ENCODE measurements at places on chromosomes 13 and 19. TPM values are rescaled to one million over a fixed set of nuclear protein-coding genes. Genes with fewer than 3 reads are reported as not detected.
A peak's percentile ranks its signal among the peaks of the same experiment; 100 is the strongest.

- peaks cover 22% of the 10 kb centered on the region for H3K4me1 ChIP-seq
- peak overlapping the region; percentile 93 for H3K4me3 ChIP-seq
- H3K27ac ChIP-seq = no peak overlapping the region
- peaks cover 22% of the 10 kb centered on the region for H3K36me3 ChIP-seq
These were observed 618 bp downstream of the TMEM38A start for GRCh38 chr19:16661480-16662034.

DNA sequence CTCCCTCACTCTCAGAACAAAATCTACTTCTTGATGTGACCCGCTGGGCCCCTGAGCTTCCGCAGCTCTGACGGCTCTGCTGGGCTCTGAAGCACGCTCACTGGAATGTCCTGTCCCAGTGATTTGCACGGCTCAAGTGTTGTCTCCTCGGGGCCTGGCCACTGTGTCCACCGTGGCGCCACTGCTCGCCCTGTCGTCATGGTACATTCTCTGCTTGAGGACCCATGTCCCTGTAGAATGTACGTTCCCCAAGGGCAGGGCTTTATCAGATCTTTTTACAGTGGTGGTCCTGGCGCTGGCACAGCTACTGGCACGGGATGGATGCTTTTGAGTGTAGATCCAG, 12.1 kb downstream of the KLHL26 start:
- peak overlapping the region; percentile 54 for H3K4me3 ChIP-seq
- DNase-seq = peak; percentile 66
- peak overlapping the region; percentile 100 for H3K27ac ChIP-seq

GRCh38 chr19:48290771-48291488, 21.0 kb downstream of the ZNF114 start:
- H3K27me3 ChIP-seq = no peaks in the 10 kb centered on the region
- H3K4me1 ChIP-seq = peaks cover 17% of the 10 kb centered on the region
- peak overlapping the region; percentile 71 for H3K4me3 ChIP-seq
- no peak overlapping the region for H3K27ac ChIP-seq
- peak; percentile 94 for DNase-seq

DACH1 gene
- not detected for total RNA-seq

PSMD8 gene
- 285 TPM for total RNA-seq

DNA sequence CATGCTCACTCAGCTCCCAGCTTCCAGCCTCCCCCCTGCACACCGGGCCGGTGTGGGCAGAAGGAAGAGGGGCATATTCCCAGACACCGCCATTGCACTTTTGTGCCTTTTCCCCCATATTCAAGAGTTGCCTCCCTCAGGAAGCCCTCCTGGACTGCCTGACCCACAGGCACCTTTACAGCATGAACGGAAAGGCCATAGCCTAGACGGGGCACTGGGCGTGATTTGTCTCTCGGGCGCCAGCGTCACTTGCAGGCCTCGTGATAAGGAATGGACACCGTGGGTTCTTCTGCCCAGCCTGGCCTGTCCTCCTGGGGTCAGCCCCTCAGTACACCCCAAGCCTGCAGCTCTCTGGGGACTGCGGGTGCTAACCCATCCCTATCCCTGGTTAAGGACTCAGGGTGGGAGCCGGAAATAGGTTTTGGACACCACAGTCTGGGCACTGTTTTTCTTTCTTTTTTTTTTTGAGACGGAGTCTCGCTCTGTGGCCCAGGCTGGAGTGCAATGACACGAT, 933 bp upstream of the UQCR11 start:
- H3K36me3 ChIP-seq = peaks cover 2% of the 10 kb centered on the region
- peak; percentile 90 for DNase-seq
- H3K27ac ChIP-seq = peak overlapping the region; percentile 95
- peaks cover 15% of the 10 kb centered on the region for H3K4me1 ChIP-seq
- H3K4me3 ChIP-seq = peak overlapping the region; percentile 96

DNA sequence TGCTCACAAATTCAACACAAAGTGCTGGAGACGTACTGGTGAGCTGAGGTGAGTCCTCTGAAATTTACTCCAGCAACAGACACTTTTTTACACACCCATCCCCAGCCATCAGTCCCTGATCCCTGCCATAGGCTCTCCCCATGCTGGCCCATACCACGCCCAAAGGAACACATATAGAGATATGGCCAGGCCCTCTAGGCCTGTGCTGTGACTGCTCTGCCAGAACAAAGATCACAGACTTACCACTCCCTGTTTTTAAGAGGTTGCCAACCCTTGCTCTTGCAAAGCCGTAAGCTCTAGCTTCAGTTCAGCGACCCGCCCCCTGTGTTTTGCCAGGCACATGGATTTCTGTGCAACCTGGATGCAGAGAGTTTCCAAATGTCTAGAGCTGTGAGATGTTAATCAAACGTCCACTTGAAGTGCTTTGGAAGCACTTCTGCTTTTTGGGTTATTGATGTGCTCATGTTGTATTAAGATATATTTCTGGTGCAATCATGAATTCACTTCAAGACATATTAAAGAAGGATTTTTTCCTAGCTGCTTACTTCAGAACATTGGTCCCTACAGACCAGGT, 59.7 kb downstream of the DLEU7 start:
- no peaks in the 10 kb centered on the region for H3K36me3 ChIP-seq
- no peak overlapping the region for H3K4me3 ChIP-seq
- no peaks in the 10 kb centered on the region for H3K27me3 ChIP-seq

SIGLEC12 gene
- total RNA-seq = under 0.01 TPM

N4BP2L2 gene
- 178 TPM for total RNA-seq

TMEM150B gene
- 0.29 TPM for total RNA-seq

DNA sequence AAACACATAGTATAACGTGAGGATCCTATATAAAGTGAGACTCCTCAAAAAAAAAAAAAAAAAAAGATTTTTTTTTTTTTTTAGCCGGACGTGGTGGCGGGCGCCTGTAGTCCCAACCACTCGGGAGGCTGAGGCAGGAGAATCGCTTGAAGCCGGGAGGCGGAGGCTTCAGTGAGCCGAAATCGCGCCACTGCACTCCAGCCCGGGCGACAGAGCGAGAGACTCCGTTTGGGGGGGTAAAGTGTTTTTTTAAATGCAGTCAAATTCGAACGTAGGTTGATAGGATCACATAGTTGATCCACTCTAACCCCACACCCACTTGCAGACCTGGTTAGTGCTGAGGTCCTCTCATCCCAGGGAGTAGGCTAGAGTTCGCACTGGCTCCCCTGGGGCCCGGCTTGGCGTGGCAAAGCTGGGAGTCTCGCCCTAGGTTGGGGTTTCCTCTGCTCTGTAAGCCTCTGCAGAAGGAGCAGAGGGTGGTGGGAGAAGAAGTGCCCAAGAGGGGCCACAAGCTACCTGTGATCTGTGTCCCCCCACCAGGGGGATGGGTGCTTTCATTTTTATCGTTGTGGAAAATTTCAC, 6.5 kb downstream of the RNF225 start:
- no peaks in the 10 kb centered on the region for H3K36me3 ChIP-seq
- peak; percentile 84 for DNase-seq
- H3K4me3 ChIP-seq = peak overlapping the region; percentile 76
- H3K27me3 ChIP-seq = peaks cover 4% of the 10 kb centered on the region
- H3K4me1 ChIP-seq = peaks cover 12% of the 10 kb centered on the region

KLK7 gene
- total RNA-seq = not detected

GRCh38 chr19:55487924-55488687, at the start of gene SSC5D:
Gene SSC5D, plus strand, starts transcription at chr19:55488436. Its CDS starts 154 bp downstream, at chr19:55488590.
- DNase-seq = peak; percentile 98
- H3K27me3 ChIP-seq = no peaks in the 10 kb centered on the region
- H3K27ac ChIP-seq = peak within 1 kb of the TSS; percentile 99
- peaks cover 52% of the 10 kb centered on the region for H3K4me1 ChIP-seq
- H3K4me3 ChIP-seq = peak within 1 kb of the TSS; percentile 64

GRCh38 chr19:5828661-5829566, 10.6 kb downstream of the FUT6 start:
- DNase-seq = peak; percentile 87
- no peaks in the 10 kb centered on the region for H3K36me3 ChIP-seq
- peak overlapping the region; percentile 77 for H3K4me3 ChIP-seq
- peaks cover 20% of the 10 kb centered on the region for H3K27me3 ChIP-seq

AMER2 gene
- total RNA-seq = not detected

NLRP5 gene
- not detected for total RNA-seq

APC2 gene
- total RNA-seq = 0.29 TPM

DNA sequence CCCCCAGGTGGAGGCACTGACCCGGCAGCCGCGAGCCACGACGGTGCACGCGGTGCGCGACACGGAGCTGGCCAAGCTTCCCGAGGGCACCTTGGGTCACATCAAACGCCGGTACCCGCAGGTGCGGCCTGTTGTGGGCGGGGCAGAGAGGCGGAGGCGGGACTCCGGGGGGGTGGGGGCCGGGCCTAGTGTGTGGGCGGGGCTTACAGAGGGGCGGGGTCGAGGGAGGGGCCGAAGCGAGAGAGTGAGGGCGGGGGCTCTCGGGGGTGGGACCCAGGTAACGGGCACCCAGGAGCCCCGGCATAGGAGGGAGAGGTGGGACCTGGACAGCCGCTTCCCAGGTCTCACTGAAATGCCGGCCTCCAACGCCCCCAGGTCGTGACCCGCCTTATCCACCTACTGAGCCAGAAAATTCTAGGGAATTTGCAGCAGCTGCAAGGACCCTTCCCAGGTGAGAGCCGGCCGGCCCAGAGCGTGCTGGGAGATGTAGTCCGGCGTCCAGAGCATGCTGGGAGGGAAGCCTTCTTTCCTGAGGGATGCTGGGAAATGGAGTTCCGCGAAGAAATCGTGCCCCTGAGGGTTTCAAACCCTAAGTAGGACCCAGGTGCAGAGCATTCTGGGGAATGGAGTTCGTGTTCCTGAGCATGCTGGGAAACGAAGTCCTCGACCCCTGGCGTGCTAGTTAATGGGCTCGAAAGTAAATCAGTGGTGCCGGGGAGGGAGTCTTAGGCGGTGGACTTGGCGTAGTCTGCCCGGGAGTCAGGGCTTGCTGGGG, 15.7 kb downstream of the PNPLA6 start:
- no peak overlapping the region for H3K27ac ChIP-seq
- H3K36me3 ChIP-seq = peaks cover 16% of the 10 kb centered on the region
- H3K4me3 ChIP-seq = no peak overlapping the region
- H3K4me1 ChIP-seq = no peaks in the 10 kb centered on the region

DNA sequence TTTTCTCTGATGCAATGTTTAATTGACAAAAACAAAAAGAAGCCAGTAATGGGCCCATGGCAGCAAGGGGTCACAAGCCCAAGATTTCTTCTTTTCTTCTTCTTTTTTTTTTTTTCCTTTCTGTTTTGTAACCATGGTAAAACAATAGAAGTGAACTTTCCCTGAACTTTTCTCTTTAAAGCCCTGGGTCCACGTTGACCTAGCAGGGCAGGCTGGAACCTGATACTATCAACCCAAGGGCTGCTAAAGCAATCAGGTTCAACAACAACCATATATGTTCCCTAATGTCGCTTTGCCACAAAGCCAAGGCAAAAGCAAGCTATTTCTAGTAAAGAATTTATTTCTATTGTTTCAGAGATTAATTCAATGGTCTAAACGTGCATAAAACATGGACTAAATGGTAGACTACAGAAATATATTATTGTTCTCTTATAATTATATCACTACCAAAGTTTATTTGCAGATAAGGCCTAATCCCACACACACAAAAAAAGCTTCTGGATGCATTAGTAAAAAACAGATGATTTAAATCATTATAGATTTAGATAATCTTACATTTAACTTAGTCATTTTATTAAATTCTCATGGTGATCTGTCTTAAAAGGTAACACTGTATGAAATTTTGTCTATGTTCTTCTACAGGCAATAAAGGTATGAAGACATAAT, 153.9 kb downstream of the DACH1 start:
- H3K4me1 ChIP-seq = no peaks in the 10 kb centered on the region
- no peaks in the 10 kb centered on the region for H3K27me3 ChIP-seq
- DNase-seq = no peak
- no peak overlapping the region for H3K4me3 ChIP-seq

CGB3 gene
- total RNA-seq = not detected

GRCh38 chr13:74771964-74772363, 637.8 kb upstream of the KLF12 start:
- H3K27me3 ChIP-seq = no peaks in the 10 kb centered on the region
- H3K4me1 ChIP-seq = peaks cover 51% of the 10 kb centered on the region
- H3K36me3 ChIP-seq = no peaks in the 10 kb centered on the region
- peak overlapping the region; percentile 92 for H3K27ac ChIP-seq

SYCN gene
- not detected for total RNA-seq

- no peak for DNase-seq
- H3K27me3 ChIP-seq = no peaks in the 10 kb centered on the region
- H3K36me3 ChIP-seq = peaks cover 6% of the 10 kb centered on the region
- peak overlapping the region; percentile 100 for H3K27ac ChIP-seq
- peak overlapping the region; percentile 86 for H3K4me3 ChIP-seq
- peaks cover 50% of the 10 kb centered on the region for H3K4me1 ChIP-seq
These were observed 490 bp downstream of the ITPKC start for GRCh38 chr19:40717325-40717879.

DNA sequence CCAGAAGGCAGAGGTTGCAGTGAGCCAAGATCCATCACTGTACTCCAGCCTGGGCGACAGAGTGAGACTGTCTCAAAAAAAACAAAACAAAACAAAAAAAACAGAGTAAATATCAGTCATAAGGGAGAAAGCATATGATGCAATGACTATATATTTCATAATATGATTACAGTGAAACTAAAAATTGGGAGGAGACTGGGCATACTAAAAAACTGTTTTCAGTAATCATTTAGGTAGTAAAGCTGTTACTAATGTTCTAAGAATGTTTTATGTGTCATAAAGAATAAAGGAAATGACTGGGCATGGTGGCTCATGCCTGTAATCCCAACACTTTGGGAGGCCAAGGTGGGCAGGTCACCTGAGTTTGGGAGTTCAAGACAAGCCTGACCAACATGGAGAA, 15.9 kb downstream of the ZNF573 start:
- peaks cover 4% of the 10 kb centered on the region for H3K36me3 ChIP-seq
- no peak overlapping the region for H3K4me3 ChIP-seq
- DNase-seq = peak; percentile 69
- H3K27ac ChIP-seq = no peak overlapping the region
- H3K4me1 ChIP-seq = no peaks in the 10 kb centered on the region

DNA sequence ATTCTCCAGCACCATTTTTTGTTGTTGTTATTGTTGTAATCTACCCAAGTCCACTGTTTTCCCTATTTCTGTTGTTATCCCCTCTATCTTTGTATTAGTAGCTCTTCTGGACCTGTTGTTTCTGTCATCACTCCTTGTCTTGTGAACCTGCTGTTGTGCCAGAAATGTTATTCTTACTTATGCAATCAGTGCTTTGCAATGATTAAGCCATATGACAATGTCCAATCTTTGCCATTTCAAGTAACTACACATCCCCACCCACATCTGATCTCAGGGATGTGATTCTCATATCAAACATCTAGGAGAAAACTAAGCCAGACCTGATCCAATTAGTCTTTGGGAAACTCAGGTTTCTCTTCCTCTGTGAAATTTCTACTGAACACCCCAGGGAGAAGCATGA, 472.6 kb upstream of the KLHL1 start:
- no peaks in the 10 kb centered on the region for H3K4me1 ChIP-seq
- H3K4me3 ChIP-seq = no peak overlapping the region
- DNase-seq = no peak
- H3K36me3 ChIP-seq = no peaks in the 10 kb centered on the region
- no peak overlapping the region for H3K27ac ChIP-seq
- no peaks in the 10 kb centered on the region for H3K27me3 ChIP-seq

GRCh38 chr19:49691243-49692146, 579 bp downstream of the CPT1C start:
- H3K4me1 ChIP-seq = peaks cover 20% of the 10 kb centered on the region
- H3K4me3 ChIP-seq = peak overlapping the region; percentile 76
- H3K27ac ChIP-seq = no peak overlapping the region
- DNase-seq = peak; percentile 97
